Stimulated activated CD4-positive, alpha-beta T cell treated with anti-CD3 and anti-CD28 coated beads, TNF-alpha, amount 100 ng/mL, for 24 hours (primary cell): ENCODE measurements at places on chromosomes 7 and 10.

- no peak for DNase-seq
Observed at GRCh38 chr7:140026935-140027334, 35.8 kb downstream of the PARP12 start.

GRCh38 chr7:91636129-91636724, 244.3 kb downstream of the MTERF1 start:
- DNase-seq, result no peak

DNA sequence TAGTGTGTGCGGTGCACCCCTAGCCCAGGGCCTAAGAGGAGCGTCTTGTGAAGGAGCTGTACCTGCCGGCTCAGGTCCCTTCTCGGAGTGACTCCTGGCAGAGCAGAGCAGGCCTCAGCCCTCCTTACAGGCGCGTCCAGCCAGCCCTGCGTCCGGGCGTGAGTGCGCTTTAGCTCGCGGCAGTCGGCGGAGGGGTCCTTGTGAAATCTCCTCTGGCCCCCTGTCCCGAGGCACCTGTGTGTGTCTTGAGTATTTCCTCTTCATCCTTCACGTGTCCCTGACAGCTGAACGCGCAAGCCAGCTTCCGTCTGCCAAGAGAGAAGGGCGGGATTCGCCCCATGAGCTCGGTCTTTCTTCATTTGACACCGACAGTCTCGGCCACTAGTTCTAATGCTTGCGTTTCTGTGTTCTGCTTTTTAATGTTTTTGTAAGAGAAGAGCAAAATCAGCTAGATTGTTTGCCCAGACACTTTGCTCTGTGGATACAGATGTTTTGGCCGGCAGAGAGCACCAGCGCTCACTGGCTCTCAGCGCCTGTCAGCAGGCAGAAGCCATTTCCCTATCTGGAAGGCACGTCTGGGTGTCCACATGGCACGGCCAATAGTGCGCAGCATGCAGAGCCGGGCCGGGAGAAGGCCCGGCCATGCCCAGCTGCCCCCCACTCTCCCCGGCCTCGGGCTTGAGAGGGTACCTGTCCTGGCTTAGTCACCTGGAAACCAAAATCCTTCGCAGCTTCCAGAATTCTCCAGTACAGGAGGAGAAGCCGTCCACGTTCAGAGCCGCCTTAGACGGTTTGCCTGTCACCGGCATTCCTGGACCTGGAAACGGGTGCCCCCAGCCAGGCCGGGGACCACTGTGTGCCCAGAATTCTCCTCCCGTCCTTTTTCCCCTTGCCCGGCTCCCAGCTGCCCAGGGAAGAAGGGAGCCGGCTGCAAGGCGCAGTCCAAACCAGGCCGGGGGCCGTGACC, 7.0 kb downstream of the GET4 start:
- DNase-seq, result no peak

- no peak for DNase-seq
Observed at GRCh38 chr7:101956130-101956529, 138.7 kb downstream of the CUX1 start.

DNA sequence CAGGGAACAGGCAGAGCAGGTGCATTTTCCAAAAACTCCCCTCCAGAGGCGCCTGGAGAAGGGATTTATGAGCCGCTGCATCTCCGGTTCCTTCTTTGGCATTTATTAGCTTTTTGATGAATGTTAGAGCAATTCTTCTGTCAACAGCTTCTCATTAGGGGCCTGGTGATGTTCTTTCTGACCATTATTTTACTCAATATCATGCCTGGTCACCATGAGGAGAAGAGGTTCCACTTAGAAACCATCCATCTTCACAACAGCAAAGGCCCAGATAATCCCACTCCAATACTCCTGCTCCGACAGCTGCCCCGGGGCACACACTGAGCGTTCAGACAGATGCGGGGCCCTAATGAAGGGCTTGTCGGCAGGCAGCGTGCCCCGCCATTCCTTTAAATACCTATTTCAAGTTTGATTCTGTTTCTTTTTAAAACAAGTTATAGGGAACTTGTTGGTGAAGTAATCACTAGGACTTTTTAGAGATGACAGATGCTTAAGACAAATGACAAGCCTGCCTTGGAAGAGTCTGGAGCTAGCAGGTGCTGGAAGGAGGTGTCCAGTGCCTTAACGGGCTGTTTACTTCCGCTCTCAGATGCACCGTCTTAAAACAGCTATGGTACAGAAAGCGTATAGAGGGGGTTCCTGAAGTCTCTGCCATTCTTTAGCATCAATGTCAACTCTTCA, 31.7 kb downstream of the ECHDC3 start:
- no peak for DNase-seq

- DNase-seq, result no peak
Observed at GRCh38 chr7:4006687-4007086, 675.4 kb upstream of the FOXK1 start.

DNA sequence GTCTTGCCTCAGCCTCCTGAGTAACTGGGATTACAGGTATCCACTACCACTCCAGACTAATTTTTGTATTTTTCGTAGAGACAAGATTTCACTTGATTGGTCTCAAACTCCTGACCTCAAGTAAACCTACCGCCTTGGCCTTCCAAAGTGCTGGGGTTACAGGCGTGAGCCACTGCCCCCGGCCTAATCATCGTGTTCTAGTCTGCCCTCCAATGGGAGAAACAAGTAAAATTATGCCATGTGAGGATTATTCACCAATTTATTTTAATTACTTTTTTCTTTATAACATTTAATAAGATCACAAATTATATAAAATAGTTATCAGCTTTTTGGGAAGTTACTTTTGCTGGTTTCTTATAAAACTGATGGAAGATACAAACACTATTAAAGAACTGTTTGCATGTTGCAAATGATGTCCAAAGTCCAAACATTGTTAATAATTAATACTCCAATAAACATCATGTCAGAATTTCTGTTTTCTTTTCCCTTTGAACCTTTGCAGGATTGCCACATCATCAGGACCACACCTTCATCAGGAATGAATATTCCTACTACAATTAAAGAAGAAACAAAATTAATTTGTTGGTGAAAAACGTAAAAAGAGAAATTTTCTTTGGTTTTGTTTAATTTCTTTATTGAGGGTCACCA, 786 bp upstream of the AKR1C4 start:
- DNase-seq, result no peak

- no peak for DNase-seq
Observed at GRCh38 chr10:128779416-128779815, 653.2 kb upstream of the MKI67 start.

GRCh38 chr7:36279200-36279925, 110.3 kb upstream of the ANLN start:
- DNase-seq, result no peak

DNA sequence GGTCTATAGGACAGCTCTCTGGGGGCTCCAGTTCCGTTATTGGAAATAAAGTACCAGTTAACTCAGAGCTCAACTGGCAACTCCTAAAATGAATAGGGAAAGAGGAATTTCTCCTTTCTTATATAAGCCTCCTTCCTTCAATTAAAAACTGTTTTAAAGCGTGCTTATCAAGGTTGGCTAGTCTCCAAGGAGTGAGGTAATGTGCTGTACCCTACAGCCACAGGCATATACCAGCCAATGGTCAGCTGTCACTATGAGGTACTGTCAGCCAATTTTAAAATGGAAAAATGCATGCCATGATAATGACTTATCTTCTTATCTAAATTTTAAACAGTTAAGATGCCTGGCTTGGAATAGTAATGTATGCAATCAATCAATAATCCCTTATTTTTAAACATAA, 76.2 kb downstream of the PLCE1 start:
- no peak for DNase-seq

- DNase-seq, result no peak
Observed at GRCh38 chr7:108246227-108246837, 116.2 kb upstream of the LAMB4 start.

DNA sequence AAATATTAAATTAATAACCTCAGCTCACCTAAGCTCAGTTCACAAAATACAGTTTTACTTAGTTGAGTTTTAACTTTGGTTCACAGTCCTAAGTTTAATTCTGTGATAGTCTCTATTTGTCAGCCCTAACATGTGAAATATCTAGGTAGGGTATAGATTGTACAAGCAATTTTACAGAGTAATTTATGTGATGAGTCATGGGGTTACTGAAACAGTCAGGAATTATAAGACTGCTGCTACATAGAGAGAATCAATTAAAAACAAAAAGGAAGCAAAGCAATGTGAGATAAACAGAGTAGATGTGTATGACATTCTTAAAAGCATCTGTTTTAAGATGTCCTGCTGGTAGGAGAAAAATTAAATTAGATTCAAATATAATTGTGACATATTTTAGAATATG, 1018.2 kb upstream of the KCND2 start:
- DNase-seq, result no peak

GRCh38 chr7:128699895-128700294, 27.8 kb downstream of the GARIN1A start:
- no peak for DNase-seq

DNA sequence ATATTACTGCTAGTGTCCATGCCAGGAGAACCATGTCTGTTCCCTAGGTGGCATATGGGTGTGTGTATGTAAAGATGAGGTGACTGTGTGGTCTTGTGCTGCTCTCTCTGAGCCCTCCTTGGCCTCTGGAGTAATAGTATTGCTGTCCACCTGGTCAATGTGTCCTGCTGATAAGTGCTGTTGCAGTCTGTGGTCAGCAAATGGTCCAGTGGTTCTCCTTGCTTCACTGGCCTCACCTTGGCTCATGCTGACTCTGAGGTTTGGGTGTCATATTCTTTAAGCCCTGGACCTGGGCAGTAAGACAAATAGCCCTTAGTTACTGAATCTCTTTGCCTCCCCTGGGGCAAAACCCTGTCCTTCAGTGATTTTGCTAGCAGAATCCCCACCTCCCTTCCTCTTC, 56.8 kb downstream of the TPST1 start:
- no peak for DNase-seq

DNA sequence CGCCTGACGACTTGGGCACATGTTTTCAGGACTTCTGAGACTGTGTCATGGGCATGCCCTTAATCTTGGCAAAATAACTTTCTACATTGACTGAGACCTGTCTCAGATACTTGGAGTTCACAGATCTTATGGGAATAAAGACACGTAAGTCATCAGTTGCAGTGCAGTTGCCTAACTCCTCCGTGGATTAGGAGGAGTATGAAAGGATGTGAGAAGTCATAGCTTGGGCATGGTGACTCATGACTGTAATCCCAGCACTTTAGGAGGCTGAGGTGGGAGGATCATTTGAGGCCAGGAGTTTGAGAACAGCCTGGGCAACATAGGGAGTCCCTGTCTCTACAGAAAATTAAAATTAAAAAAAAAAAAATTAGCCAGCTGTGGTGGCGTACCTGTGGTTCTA, 49.6 kb downstream of the EXOC6 start:
- no peak for DNase-seq

- no peak for DNase-seq
Observed at GRCh38 chr10:110268971-110269370, 35.7 kb downstream of the SMNDC1 start.

- no peak for DNase-seq
Observed at GRCh38 chr7:97971120-97971989, 18.6 kb downstream of the OCM2 start.

DNA sequence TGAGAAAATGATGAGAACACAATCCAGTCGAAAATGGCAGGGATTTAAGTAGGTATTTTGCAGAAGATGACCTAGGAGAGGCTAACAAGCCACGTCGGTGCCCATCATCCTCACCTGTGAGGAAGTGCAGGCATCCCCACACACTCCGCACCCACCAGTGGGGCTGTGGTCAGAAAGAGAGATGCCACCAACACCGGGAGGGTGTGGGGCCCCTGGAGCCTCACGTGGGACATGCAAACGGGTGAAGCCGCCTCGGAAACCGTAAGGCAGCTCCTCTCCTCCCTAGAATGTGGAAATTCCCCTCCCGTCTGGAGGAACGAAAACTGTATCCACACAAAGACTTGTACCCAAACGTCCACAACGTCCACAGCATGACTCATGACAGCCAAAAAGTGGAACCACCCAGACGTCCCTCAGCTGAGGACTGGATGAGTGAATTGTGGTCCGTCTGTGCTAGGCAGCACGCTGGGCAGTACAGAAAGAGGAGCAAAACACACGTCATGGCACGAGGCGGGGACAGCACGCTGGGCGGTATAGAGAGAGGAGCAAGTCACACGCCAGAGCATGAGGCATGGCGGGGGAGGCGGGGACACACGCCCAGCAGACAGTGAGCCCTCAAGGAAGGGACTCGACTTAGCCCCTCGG, 246.0 kb downstream of the ELFN1 start:
- DNase-seq, result no peak

GRCh38 chr10:70925377-70926225, 37.2 kb upstream of the PCBD1 start:
- peak; percentile 5 for DNase-seq

DNA sequence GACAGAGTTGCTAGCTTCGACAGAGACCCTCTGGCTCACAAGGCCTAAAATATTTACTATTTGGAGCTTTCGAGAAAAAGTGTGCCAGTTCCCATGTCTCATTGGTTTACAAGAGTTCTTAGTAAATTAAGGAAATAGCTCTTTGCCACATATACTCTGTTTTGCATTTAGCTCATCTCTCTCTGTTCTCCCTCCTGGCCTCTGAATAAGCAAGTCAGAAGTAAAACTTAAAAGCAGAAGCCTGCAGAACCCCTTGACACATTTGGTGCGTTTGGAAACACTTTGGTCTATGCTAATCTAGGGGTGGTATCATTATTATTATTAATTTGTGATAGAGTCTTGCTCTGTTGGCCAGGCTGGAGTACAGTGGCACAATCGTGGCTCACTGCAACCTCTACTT, 6.4 kb downstream of the CARD11 start:
- DNase-seq, result no peak

DNA sequence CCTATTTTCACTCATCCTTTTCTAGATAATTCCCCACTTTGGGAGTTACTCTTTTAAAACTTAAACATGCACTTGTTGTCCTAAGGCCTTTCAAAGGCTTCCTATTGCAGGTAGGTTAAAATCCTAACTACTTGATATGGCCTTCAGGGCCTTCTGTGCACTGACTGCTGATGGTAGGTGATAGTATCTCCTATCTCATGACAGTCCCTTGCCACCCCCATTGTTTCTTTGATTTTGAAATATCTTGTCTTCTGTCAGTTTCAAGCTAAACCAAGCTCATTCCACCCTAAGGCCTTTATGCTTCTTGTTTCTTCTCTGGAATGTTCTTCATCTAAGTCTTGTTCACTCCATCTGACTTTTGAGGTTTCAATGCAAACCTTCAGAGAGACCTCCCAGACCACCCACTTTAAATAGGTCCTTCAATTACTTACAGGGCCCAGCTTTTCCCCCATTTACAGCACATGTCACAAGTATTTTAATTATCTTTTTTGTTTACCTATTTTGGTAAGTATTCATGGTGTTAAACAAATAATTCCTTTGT, 2.4 kb upstream of the MTPN start:
- DNase-seq, result no peak

GRCh38 chr10:12597788-12598765, 248.7 kb downstream of the CAMK1D start:
- DNase-seq, result no peak

DNA sequence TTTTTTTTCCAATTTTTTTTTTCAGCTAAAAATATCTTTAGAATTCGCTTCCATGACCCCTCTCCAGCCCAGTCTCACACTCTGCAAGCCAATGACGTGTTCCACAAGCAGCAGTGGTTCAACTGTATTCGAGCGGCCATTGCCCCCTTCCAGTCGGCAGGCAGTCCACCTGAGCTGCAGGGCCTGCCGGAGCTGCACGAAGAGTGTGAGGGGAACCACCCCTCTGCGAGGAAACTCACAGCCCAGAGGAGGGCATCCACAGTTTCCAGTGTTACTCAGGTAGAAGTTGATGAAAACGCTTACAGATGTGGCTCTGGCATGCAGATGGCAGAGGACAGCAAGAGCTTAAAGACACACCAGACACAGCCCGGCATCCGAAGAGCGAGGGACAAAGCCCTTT, 42.8 kb downstream of the CALML5 start:
- DNase-seq, result no peak
